ENCODE measurements at places on chromosomes 2 and 18.
A peak's percentile ranks its signal among the peaks of the same experiment; 100 is the strongest.

GRCh38 chr18:23884681-23885375 lies 129.7 kb upstream of the TTC39C start:
- peak; percentile 29 for DNase-seq

- no peak for DNase-seq
Measured at GRCh38 chr2:240530181-240530580, 27.6 kb downstream of the ANKMY1 start.

GRCh38 chr18:66252703-66253102 lies 351.2 kb downstream of the CDH19 start:
- DNase-seq: no peak

- no peak for DNase-seq
Measured at GRCh38 chr2:69353360-69353759, 33.7 kb downstream of the GFPT1 start.

GRCh38 chr2:20424300-20425290 lies 22.3 kb upstream of the RHOB start:
- DNase-seq: no peak

DNA sequence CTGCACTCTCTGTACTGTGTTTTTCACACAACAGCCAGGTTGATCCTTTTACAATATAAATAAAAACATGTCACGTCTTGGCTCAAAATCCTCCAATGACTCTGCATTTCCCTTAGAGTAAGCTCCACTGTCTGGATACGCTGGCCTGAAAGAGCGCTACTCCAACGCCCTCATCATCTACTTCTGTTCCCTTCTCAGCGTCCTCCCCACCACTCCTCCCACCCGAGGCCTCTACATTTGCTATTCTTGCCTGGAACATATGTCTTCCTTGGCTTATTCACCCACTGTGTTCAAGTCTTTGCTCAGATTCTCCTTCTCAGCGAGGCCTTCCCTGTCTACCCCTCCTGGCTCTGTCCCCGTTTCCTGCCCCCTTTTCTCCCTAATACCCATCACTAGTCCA lies 37.6 kb downstream of the EPB41L3 start:
- DNase-seq: no peak
